ENCODE measurements at places on chromosomes 7 and 10.
A peak's percentile ranks its signal among the peaks of the same experiment; 100 is the strongest.

- no peak overlapping the region for H3K27ac ChIP-seq
- no peak for DNase-seq
- H3K27me3 ChIP-seq: no peaks in the 10 kb centered on the region
Measured at GRCh38 chr7:139757968-139758367, 19.8 kb downstream of the HIPK2 start.

- H3K27ac ChIP-seq: no peak overlapping the region
- no peak for DNase-seq
- H3K27me3 ChIP-seq: no peaks in the 10 kb centered on the region
Measured at GRCh38 chr7:56046721-56047445, 4.4 kb downstream of the PSPH start.

GRCh38 chr7:55120501-55121198 is 101.8 kb downstream of the EGFR start:
- peaks cover 2% of the 10 kb centered on the region for H3K27me3 ChIP-seq
- no peaks in the 10 kb centered on the region for H3K36me3 ChIP-seq
- DNase-seq: no peak
- H3K27ac ChIP-seq: no peak overlapping the region
- H3K4me1 ChIP-seq: no peaks in the 10 kb centered on the region

GRCh38 chr7:102261451-102261850 is 25.2 kb upstream of the SH2B2 start:
- no peak for DNase-seq
- no peaks in the 10 kb centered on the region for H3K36me3 ChIP-seq
- no peak overlapping the region for H3K4me3 ChIP-seq
- no peaks in the 10 kb centered on the region for H3K4me1 ChIP-seq
- no peaks in the 10 kb centered on the region for H3K27me3 ChIP-seq

- H3K27ac ChIP-seq: peak overlapping the region; percentile 76
- peak; percentile 16 for DNase-seq
- no peaks in the 10 kb centered on the region for H3K27me3 ChIP-seq
- H3K4me1 ChIP-seq: peaks cover 97% of the 10 kb centered on the region
- peak overlapping the region; percentile 82 for H3K4me3 ChIP-seq
- H3K36me3 ChIP-seq: peaks cover 76% of the 10 kb centered on the region
Measured at GRCh38 chr10:11209830-11210181, 192.1 kb downstream of the CELF2 start.

- H3K4me3 ChIP-seq: no peak overlapping the region
- H3K27me3 ChIP-seq: no peaks in the 10 kb centered on the region
- no peaks in the 10 kb centered on the region for H3K36me3 ChIP-seq
- H3K4me1 ChIP-seq: no peaks in the 10 kb centered on the region
- no peak for DNase-seq
Measured at GRCh38 chr7:137564677-137565076, 221.1 kb upstream of the PTN start.
